ENCODE measurements at places on chromosomes 12 and 14.

GRCh38 chr14:105138551-105139111 is 29.9 kb downstream of the JAG2 start:
- DNase-seq: no peak

- no peak for DNase-seq
These were observed 11.4 kb upstream of the SLC25A3 start for GRCh38 chr12:98582093-98582492.

- no peak for DNase-seq
These were observed 58.6 kb downstream of the NT5DC3 start for GRCh38 chr12:103782399-103782798.

DNA sequence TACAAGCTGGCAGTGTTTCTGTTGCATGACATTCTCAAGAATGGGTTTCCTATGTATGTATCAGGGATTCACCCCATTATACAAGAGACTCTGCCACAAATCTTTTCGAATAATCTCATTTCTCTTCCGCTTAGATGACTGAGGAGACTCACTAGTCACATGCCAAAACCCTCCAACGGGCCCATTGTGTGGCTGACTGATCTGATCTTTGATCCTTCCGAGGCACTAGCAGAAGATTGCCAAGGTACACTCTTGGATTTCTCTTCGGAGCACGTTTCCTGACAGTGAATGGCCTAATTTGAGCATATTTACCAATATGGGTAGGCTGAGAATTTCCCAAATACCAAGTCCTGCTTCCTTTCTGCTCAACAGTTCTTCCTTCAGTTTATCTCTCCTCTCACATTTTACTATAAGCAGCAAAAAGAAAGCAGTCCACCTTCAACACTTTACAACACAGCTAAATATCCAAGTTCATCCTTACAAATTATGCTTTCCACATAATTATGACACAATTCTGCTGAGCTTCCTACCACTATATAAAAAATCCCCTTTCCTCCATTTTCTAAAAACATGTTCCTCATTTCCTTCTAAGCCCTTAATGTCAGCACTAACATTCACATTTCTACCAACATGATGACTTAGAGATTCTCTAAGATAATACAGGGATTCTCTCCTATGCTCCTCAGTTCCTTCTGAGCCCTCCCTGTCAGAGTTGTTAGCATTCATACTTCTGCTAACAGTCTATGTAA is 11.0 kb downstream of the PRPH start:
- no peak for DNase-seq

GRCh38 chr14:64444984-64445845 is 20.1 kb upstream of the AKAP5 start:
- DNase-seq: no peak

DNA sequence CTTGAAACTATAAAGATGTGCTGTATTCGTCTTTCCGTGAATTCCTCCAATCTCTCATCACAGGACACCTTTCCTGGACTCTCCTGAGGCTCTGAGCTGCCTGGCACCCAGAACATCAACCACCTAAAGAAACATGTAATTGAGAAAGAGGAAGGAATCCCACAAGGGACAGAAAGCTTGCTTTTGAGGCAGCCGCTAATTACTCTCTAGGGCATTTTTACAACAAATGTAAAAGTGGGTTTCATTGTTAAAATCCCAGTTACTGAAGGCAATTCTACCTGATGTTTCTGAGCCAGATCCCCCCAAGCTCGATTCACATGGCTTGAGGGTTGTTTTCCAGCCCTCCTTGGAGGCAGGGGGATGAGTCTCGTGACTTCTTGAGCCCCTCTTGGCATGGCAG is 238.5 kb upstream of the LHX5 start:
- DNase-seq: no peak

GRCh38 chr12:24709216-24709615 is 239.7 kb downstream of the BCAT1 start:
- no peak for DNase-seq

DNA sequence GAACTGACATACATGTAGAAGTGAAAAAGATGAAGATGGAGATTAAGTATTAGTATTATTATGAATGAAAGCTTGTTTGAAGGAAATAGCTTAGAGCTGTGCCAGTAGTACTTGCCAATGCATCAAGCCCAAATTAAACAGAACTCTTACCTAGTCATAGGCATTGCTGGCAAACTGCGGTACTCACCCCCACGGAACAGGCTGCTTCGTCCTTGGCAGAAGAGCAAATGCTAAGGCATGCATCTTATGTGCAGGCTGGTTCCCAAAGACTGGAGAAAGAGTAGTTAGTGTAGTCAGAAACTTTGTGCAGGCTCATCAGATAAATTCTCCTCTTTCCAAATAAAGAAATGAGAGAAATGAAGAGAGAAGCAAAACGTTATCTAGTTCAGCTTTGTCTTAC is 134.8 kb downstream of the CCDC59 start:
- DNase-seq: no peak

DNA sequence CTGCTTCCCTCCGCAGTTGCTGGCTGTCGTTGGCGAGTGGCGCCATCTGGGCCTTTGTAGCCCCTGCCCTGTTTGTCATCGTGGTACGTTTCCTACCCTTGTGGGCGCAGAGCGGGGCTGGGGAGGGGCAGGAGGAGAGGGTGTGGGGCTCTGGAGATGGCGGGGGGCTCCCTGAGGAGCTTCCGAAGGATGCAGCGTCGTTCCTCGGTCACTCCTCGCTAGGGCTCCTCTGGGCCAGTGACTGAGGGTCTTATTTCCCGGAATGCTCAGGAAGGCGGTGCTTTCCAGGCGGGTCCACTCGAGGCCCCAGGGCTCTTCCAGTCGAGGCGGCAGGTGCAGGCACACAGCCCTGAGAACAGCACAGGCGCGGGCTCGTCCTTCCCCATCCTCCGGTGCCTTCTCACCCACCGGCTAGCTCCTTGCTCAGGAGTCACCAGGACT is 167.1 kb downstream of the ADGRD1 start:
- no peak for DNase-seq

DNA sequence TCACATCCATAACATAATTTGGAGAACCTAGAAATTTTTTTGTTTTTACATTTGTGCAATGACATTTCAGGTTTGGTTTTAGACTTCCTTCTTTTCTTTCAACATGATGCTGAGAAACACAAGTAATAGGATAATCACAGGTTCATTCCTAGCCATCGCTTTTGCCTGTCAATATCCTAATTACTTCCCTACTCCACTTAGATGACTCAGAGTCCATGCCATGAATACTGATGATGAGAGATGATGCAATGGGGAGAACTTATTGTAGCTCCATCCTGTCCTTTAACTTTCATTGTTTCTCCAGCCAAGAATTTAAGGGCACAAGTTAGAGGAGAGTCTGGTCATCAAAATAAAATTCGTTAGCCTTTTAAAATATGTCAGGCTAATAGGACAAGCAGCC is 101.3 kb downstream of the PTPRO start:
- DNase-seq: no peak

DNA sequence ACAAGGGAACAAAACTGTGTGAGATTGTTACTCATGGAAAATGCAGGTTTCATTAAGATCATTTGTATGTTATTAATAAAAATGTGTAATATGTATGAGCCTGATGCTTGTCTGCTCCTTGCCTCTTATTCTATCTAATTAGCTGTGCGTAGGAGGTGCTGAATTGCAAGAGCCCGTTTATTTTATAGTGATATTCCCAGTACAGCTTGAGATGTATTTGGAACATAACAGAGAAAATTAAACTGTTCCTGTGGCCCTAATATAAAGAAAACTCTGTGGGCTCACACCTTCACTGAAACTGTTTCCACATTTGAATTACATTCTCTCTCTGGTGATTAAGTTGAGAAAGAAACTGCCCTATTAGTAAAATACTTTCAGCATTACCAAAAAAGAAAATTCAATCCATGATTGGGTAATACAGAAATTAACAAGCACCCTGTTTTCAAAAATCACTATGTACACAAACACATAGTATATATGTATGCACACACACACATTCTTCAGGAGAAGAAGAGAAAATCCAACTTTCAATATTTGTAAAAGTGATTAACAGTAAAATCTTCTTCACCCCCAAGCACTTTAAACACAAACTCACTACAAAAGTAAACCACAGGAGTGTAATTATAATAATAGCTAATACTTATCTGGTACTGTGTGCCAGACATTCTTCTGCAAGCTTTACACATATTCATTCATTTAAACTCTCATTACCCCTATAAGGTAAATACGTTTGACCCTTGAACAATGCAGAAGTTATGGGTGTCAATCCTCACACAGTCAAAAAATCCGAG is 233.2 kb downstream of the PHLDA1 start:
- no peak for DNase-seq

DNA sequence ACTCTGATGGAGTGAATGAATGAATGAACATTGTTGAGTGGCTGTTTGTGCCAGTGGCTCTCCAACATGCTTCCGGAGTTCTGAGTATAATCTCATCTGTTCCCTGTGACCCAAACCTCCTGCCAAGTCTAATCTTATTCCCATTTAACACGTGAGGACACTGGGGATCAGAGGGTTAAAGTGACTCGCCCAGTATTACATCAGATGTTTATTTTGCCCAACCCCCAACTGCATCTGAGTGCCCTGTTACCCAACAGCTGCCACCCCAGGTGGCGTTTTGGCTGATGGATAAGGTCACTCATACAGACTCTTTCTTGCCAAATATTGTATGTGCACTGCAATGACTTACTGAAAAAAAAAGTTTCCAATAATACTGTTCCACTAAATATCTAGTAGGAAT is 210.9 kb downstream of the EXOC5 start:
- DNase-seq: no peak

DNA sequence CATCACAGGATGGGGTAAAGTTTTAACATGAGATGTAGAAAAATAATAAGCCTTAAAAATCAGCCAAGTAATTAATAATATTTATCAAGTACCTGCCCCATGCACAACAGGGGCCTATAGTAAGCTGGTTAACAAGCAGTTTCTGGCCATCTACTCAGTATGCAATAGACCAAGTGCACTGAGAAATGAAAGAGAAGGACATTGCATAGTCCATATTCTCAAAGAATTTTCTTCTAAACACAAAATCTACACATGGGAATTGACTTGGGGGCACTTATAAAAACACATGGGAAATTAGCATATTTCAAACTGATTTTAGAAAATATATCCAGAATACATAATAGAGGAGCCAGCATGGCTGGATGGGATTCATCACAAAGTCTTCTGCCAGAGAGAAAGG is 109.5 kb downstream of the DIO2 start:
- DNase-seq: no peak

DNA sequence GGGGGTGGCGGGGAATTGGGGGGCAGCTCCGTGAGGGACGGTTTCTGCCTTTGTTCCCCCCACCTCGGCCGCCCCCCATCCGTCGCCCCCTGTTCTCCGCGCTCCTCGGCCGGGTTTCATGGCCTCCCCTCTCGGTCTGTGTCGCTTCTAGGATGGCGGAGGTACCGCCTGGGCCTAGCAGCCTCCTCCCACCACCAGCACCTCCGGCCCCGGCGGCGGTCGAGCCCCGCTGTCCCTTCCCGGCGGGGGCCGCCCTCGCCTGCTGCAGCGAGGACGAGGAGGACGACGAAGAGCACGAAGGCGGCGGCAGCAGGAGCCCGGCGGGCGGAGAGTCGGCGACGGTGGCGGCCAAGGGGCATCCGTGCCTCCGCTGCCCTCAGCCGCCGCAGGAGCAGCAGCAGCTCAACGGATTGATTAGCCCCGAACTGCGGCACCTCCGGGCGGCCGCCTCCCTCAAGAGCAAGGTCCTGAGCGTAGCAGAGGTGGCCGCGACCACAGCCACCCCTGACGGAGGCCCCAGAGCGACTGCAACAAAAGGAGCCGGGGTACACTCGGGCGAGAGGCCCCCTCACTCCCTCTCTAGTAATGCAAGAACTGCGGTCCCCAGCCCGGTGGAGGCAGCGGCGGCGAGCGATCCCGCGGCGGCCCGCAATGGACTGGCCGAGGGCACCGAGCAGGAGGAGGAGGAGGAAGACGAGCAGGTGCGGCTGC is 575 bp downstream of the NAA30 start:
- DNase-seq: peak; percentile 6

DNA sequence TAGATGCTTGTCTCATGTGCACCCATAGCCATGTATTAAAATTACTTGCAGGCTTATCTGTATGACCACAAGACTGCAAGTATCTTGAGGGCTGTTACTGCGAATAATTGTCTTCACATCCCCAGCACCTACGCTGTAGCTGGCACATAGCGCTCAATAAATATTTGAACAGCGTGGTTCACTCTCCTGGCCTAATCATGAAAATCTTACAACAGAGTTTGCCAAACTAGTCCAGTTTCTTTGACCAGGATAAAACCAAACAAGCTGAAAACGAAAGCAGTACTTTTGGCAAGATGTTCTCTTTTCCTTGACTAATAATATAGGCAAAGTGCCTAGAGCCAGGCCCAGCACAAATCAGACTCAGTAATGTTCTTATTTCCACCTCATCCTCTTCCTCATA is 106.7 kb downstream of the RPS29 start:
- no peak for DNase-seq

DNA sequence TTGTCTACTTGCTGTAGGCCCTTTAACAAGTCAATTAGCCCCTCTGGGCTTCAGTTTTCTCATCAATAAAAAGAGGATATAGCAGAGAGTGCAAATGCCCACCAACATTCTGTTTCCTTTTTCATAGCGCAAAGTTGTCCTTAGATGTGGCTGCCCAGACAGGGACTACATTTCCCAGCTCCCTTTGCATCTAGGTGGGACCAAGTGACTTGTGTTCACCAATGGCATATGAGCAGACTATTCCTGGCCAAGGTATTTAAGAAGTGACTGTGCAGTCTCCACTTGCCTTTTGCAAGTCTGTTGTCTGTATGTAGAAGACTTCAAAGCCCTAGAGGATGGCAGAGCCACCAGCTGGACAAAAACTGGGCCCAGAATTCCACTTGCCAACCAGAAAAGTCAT is 59.7 kb downstream of the DAO start:
- no peak for DNase-seq

DNA sequence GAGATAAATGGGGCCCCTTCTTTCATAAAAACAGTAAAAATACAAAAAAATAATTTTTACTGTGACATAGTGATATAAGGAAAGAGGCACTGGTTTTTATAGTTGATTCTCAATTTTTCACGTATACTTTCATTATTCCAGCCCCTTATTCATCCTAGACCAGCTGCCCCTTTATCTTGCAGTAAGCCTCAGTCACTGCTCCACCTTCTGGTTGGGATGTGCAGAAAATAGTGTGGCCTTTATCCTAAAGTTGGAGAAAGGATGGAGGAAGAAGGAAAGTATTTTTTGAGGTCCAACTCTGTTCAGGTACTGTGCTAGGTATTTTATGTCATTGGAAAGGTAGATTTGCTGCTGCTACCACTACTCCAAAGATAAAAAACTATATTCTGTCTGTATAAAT is 172.7 kb downstream of the ANO6 start:
- no peak for DNase-seq

DNA sequence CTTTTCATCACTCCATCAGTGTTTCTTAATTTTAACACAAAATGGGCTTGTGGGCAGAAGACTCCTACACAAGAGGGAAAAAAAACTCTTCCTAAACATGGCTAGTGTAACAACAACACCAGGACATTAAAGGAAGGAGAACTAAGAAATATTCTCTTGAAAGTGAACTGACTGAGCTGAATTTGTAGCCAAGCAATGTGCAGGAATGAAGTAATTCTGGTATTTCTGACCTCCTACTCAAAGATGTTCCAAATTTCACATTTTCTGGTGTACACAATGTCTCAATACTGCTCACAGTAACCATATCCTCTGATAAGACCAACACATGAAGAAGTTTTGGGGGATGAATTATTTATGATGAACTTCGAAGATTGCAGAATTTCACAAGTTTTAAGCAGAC is 357.3 kb downstream of the DUSP6 start:
- DNase-seq: no peak

- DNase-seq: no peak
These were observed 58.9 kb upstream of the RNU6-7 start for GRCh38 chr14:32142754-32143437.
